ENCODE measurements at places on chromosomes 4 and X. TPM values are rescaled to one million over a fixed set of nuclear protein-coding genes. Genes with fewer than 3 reads are reported as not detected.

GRCh38 chrX:20664774-20665173 lies 398.1 kb upstream of the RPS6KA3 start:
- no peaks in the 10 kb centered on the region for H3K36me3 ChIP-seq
- H3K4me1 ChIP-seq, result no peaks in the 10 kb centered on the region
- DNase-seq, result no peak
- H3K27ac ChIP-seq, result no peak overlapping the region
- H3K27me3 ChIP-seq, result no peaks in the 10 kb centered on the region
- H3K4me3 ChIP-seq, result no peak overlapping the region

DNA sequence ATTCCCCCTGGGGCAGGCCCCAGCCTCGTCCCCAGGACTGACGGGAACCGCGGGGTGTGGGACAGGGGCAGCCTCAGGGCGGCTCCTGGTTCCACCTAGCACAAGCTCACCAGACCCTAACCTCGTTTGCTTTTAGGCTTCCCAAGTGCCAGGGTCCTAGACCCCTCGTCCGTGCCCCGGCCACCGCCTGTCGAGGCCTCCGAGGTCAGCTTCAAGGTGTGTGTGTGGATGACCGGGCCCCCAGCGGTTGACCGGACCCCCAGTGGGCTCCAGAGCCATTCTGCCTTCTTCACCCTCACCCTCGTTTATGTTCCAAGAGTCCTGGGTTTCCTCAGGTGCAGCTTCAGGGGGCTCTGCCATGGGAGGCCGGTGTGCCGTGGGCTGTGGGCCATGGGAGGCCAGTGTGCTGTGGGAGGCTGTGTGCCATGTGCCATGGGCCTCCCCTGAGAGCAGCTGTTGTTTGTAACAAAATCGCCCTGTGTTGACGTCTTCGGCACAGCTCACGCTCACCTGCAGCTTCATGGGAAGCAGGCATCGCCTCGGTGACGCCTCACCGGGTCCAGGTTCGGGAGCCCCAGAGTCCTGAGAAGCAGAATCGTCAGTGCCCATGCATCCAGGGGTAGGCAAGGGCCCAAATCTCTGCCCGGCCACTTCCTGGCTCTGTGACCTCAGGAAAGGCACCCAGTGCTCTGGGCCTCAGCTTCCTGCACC lies 43.0 kb upstream of the HMX1 start:
- no peaks in the 10 kb centered on the region for H3K36me3 ChIP-seq
- no peaks in the 10 kb centered on the region for H3K4me1 ChIP-seq
- DNase-seq, result no peak
- H3K4me3 ChIP-seq, result no peak overlapping the region
- no peaks in the 10 kb centered on the region for H3K27me3 ChIP-seq

DNA sequence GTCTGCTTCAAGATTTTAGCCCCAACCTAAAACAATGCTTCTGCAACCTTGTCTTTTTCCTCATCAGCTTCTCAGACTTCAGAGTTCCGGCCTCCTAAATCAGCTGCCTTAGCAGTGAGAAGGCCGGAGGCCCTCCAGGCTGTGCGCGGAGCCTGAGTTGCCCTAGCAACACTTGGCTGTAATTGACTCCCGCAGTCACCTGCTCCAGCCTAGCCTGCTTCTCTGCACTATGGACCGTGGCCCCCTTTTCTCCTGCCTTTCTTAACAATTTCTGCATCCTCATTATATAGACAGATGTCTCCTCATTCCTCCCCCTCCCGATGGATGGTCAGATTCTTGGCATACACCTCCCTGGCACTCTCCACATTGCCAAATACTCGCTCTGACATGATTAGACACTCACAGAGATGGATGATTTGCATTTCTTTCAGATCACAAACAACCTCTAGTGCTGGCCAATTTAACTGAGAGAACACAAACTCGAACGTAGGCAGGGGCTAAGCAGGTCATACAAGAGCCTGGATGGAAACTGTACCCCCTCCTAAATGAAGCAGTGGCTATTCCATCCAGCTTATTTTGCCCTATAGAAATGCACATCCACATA lies 9.5 kb upstream of the HUWE1 start:
- no peak overlapping the region for H3K27ac ChIP-seq
- no peaks in the 10 kb centered on the region for H3K27me3 ChIP-seq
- H3K36me3 ChIP-seq, result no peaks in the 10 kb centered on the region
- no peak overlapping the region for H3K4me3 ChIP-seq
- DNase-seq, result no peak

SPIN2A gene
- 3.3 TPM for total RNA-seq

MTMR8 gene
- total RNA-seq, result 11.8 TPM

All from B cell (primary cell).